Stimulated activated CD8-positive, alpha-beta memory T cell treated with anti-CD3 and anti-CD28 coated beads, Interleukin-4, amount 100 ng/mL, for 4 hours (primary cell): ENCODE measurements at places on chromosomes 1 and 21.

DNA sequence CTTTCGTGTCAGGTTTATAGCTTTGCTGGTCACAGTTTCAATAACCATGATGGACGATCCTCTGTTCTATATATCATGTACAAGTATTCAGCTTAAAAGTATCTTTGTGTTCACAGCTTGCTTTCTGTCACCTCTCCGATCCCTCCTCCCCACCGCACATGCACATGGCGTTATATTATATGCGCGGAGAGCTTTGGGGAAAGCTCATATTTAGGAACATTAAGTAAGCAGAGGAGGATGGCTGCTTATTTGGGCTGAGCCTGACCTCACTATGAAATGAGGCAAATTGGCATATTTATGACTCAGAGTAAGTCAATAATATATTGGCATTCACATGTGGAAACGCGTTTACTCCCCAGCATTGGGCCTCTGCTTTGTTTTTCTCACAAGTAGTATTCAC, 360.5 kb downstream of the HLX start:
- DNase-seq, result no peak

DNA sequence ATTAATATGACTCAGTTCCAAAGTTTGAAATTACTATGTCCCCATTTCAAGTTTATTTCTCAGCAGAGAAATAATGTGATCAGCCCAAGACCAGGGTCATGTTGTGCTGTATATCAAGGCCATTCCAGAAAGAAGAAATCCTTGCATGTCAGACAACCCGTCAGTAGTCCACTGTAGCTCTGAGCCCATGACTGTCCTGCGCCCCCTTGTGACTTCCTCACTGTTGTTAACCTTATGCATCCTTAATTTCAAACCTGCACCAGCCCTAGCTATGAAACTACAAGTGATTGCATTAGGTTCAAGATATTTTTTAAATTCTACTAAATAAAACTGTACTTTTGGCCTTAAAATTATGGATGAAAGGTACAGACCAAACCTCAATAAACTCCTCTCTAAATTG, 133.0 kb downstream of the LRRC7 start:
- no peak for DNase-seq

- DNase-seq, result no peak
Measured at GRCh38 chr1:226404063-226404903, 3.6 kb downstream of the PARP1 start.

GRCh38 chr1:119768778-119769177, at the start of gene HMGCS2:
Gene HMGCS2 (minus strand): TSS chr1:119768905. CDS start chr1:119768844, 61 bp downstream.
- no peak for DNase-seq

GRCh38 chr1:227907439-227908015, 40.2 kb downstream of the WNT9A start:
- no peak for DNase-seq

GRCh38 chr1:155210314-155211104, 2.0 kb downstream of the MTX1 start:
- no peak for DNase-seq

DNA sequence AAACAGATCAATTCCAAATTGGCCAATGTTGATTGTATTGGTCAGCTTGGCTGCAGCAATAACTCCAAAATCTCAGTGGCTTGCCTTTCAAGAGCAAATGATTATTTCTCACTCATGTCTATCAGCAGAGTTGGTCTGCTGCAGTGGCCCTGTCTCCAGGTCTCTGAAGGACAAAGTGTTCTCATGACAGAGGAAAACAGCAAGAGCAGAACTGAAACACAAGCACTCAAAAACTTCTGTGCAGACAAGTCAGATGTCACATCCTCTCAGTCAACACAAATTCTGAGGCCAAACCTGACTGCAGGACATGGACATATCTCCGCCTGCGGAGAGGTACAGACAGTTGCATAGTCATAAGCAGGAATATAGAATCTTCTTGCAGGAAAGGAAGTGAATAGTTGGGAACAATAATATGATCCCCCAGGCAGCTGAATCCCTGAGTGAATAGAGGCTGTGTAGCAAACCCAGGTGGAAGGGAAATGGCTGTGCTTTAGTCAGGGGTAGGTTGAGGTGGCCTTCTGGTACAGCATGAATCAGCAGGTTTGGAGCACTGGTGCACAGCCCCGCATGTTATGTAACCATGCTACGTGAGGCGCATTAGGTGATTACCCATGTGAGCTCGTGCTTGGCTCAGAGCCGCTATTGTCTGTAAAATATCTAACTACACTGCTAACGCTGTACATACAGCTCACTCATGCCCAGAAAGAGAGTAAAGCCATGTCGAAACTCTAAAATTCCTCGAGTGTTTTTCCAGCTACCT, 17.1 kb upstream of the UBE2U start:
- DNase-seq, result no peak

- no peak for DNase-seq
Measured at GRCh38 chr1:182263706-182264105, 127.9 kb downstream of the GLUL start.

GRCh38 chr21:26159869-26160268, 10.7 kb downstream of the APP start:
- DNase-seq, result no peak

- DNase-seq, result no peak
Measured at GRCh38 chr1:214028095-214028494, 40.3 kb downstream of the PROX1 start.

DNA sequence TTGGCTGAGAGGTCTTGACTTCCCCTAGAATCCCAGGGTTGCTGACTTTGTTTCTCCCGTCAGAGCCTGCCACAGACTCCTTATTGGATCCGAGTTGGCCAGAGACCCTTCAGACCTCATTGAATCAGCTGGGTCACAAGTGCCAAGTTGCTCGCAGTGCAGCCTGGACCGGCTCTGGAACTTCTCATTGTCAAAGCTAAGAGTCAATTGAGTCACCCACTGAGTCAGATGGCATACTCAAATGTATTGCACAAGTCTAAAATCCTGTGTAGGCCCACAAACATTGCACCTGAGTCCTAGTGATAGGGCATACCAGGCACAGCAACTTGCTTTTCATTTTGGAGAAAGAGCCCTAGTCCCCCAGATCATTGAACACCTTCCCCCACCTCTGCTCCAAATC, 20.4 kb upstream of the SCAF4 start:
- no peak for DNase-seq

- no peak for DNase-seq
Measured at GRCh38 chr1:211748810-211749209, 73.4 kb upstream of the NEK2 start.

DNA sequence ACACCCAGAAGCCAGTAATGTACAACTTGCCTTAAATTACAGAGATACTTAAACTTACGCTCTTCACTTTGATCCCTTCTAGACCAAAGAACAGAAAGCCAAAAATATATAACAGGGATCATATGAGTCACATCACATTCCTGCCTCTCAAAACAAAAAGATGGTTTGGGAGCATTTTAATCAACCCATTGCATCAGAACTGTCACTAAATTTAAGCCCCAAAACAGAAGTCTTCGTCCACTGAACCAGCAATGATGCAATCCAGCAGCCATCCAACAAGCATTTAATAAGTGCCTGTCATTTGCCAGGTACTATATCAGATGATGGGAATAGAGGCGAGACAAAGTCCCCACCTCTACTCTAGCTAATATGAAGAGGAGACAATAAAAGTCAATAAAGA, 42.7 kb upstream of the GLIS1 start:
- no peak for DNase-seq

DNA sequence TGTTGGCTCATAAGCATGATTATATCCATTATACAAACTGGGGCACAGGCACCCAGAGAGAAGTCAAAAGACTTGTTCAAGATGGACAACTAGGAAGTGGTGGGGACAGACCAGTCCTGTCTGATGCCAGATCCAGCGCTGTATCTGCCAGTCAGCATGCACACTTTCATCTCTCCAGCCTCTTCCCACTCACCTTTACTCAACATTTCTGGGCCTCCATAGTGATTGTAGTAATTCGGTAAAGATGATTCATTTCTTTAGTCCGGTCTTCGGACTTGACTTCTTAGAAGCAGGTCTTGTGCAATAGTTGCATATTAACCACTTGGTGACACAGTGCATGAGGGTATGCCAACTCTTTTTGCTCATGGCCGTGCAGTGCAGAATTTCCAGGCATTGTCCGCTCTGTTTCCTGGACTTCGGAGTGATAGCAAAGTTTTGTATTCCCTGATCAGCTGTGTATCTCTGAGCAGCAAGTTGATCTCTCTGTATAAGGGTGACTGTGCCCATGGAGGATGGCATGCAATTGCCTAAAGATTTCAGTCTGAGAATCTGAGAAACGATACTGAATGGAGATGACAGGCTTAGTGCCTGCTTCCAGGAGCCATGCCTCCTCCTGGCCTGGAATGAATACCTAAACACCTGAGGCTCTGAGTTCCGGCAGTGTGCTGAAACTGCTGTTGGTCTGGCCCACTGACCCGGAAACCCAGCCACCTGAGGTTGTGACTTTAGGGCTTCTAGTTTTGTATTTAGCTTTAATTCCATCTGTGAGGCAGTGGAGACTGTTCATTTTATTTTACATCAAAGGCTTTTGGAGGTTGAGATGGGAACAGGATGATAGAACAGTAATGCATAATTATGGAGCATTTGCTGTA, 39.0 kb downstream of the GALNT2 start:
- no peak for DNase-seq

- no peak for DNase-seq
Measured at GRCh38 chr1:150089846-150090520, 22.4 kb downstream of the VPS45 start.

DNA sequence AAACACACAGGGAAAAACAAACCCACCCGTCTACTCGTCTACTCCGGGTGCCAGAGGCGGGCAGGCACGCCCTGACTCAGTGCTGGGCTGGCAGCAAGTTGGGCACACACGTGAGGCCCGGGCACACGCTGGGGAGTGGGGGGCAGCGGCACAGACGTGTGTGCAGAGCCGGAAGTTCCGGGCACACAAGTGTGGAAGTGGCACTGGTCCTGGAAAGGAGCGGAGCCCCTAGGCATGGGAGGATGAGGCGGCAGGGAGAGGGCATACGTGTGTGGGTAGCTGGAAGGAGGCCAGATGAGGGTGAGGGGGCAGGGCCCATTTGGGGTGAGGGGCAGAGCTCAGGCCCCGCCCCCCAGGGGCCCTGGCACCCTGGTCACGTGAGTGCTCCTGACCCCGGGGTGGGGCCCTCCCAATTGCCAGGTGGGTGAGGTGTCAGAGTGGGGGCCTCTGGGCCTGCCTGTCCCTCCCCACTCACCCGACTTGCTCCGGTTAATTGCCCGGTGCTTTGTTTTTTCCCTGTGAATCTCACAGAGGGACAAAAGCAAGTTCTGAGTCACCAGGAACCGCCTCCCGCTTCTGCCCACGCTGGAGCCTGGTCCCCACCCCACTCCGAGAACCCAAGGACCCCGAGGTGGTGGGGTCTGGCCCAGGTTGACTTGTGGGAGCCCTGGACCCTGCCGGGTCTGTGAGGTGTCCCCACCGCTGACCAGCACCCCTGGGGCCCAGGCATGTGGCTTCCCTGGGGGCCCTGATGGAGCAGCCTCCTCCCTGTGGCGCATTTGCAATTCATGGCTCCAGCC, 104.8 kb upstream of the CASZ1 start:
- no peak for DNase-seq

GRCh38 chr1:212791261-212791675, 309 bp downstream of the NSL1 start:
- DNase-seq, result no peak

DNA sequence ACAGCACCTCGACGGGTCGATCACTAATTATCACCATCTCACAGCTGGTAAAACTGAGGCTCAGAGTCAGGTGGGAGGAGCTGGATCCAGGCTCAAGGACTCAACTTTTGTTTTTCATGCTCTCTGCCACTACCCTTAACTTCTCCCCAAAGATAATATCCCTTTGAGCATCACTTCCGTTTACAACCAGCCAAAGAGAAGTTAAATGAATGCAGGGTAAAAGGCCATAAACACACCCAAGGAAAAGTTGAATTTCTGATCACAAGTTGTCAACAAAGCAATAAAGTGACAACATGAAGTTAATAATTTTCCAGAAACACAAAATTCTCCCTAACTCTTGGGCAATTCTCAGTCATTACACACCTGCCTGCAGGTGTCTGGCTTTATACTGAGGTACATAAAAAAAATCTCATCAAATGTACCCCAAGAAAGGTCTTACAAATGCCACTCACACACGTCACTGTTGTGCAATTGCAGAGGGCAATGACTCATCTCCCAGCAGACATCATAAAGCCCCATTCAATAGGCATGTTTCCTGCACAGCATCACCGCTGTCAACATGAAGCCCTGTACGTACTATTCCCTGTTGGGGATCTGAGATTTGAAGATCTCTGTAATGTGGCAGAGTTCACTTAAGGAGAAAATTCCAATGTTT, 3.4 kb downstream of the OR2T11 start:
- no peak for DNase-seq

DNA sequence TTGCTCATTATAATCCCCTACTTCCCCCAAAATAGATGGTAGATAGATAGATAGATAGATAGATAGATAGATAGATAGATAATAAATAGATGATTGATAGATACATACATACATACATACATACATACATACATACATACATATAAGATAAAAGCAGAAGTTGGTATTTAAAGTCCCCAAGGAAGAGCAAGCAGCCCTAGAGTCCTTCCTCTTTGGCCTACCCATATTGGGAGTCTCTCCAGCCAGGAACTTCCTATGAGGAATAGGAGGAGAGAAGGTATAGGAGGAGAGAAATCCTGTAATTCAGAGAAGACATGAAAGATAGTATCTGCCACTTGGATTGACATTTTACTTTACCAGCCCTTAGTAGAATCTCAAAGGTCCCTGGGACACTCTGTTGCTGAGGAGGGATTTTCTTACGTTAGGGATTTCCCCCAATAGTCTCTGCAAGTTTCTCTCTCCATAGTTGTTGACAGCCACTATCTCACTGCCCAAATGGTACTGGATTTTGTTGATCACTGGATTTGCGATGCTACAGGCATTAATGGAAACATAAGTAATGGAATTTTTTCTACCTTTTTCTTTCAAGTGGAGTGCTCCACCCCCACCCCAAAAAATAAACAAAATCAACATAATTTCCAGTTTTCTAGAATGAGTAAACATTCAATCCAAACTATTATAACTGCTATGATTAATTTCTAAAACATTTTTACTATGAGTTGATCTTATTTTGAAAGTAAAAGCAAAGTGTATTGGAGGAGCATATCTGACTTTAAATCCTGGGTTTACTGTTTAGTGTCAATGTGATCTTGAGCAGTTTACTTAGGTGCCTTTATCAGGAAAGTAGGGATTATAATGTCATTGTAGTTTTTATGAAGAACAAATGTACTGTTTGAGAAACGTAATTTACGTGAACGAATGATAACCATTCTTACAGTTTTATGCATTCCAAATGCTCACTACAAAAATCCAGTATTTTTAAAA, 93.2 kb upstream of the TNFSF4 start:
- no peak for DNase-seq

- DNase-seq, result no peak
Measured at GRCh38 chr1:2374252-2375155, 16.9 kb downstream of the MORN1 start.
